ENCODE measurements at places on chromosomes 11 and 22.

- DNase-seq = no peak
Measured at GRCh38 chr11:36713715-36714114, 115.7 kb upstream of the RAG2 start.

DNA sequence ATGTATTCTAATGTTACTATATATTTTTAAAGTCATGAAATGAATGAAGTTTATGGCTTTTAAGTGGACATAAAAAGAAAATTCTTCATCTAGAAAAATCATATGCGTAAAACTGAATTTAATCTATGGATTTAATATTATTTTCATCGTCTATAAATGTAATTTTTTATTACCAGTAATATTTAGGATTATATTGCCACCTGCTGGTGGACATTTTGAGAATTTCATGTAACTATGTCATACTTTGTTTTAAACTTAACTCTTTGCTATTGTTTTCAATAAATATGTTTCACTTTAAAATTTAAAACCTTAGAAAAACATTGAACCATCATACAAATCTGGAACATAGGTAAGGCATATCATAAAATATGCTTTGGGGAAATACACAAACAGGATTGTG, 66.5 kb upstream of the CEP126 start:
- DNase-seq = peak; percentile 61

DNA sequence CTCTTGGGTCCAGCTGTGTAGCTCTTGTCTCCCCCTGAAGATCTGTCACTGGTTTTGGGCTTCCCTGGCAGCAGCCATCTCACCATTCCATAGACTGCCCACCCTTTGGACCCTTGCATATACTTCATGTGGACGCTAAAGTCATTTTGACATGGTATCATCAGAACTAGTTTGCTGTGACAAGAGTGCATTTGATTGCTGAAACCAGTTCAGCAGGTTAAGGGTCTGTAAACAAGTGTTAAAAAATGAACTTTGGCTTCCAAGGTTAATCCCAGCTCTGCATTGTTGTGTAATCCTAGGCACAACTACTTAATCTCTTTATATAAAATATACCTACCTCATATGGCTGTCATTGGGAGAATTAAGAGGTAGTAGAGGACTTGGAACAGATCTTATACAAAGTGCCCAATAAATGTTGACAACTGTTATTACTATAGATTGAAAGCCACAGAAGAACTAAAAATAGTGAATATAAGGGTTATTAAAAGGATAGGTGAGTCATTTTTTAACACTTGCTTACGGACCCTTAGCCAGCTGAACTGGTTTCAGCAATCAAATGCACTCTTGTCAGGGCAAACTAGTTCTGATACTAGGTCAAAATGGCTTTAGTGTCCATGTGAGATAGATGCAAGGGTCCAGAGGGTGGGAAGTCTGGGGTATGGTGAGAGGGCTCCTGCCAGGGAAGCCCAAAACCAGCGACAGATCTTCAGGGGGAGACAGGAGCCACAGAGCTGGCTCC, 29.4 kb downstream of the CCDC90B start:
- DNase-seq = no peak

DNA sequence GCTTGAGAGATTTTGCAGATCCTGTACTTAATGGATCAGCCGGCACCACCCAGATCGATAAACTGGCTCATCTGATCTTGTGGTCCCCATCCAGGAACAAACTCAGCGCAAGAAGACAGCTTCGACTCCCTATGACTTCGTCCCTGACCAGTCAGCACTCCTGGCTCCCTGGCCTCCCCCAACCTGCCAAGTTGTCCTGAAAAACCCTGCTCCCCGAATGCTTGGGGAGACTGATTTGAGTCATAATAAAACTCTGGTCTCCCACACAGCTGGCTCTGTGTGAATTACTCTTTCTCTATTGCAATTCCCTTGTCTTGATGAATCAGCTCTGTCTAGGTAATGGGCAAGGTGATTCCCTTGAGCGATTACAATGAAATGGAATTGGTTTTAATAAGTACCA, 29.5 kb downstream of the OR2AG2 start:
- no peak for DNase-seq

DNA sequence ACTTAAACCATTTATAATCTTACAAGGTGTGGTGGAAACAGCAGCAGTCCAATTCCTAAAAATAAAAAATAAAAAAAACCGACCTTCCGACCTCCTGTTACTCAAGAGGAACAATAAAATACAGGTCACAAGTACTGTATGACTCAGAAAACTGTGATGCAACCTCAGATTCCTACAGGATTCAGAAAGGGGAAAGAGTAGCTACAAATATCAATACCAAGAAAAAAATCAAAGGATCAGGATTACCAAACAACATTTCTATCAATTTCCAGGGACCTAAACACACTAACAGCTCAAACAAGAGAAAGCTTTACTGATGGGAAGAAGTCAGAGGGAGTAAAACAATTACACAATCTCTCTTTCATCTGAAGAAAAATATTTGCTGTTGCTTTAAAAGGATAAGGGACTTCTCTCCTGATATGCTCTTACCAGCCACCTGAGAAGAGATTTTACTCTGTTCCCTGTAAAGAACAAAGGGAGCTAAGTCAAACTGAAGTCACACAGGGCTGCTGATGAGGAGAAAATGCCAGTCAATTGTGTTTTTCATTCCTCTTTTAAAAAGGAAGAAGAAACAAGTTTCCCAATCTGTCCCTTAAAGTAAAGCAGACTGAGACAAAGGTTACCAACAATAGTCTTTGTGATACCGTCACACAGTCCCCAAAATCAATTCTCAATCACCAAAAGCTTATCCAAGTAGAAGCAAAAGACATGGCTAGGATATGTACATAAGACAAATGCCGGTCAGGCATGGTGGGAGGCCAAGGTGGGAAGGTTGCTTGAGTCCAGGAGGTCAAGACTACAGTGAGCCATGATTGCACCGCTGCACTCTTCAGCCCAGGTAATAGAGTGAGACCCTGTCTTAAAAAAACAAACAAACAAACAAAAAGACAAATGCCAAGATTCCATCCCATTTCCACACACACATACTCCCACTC, 39.3 kb downstream of the AMBRA1 start:
- no peak for DNase-seq

Measured in NCI-H446 (cell line).